ENCODE measurements at places on chromosomes 1 and 21.

DNA sequence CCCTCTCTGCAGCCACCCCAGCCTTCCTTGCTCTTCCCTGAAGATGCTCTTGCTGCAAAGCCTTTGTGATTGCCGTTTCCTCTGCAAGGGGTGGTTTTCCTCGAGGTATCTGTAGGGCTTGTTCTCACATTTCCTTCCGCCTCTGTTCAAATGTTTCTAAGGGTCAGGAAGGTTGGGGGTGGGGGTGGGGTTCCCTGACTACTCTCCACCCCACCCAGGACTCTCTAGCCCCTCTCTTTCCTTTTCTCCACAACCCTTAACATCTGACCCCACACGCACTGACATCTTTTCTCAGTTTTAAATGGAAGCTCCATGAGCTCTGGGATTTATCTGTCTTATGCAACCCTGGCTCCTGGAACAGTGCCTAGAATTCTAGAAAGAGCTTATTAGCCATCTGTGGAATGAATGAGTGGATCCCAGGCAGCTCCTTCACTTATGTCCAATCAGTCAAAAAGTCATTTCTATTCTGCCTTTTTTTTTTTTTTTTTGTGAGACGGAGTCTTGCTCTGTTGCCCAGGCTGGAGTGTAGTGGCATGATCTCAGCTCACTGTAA lies 27.3 kb upstream of the ZNF362 start:
- peak; percentile 89 for DNase-seq

DNA sequence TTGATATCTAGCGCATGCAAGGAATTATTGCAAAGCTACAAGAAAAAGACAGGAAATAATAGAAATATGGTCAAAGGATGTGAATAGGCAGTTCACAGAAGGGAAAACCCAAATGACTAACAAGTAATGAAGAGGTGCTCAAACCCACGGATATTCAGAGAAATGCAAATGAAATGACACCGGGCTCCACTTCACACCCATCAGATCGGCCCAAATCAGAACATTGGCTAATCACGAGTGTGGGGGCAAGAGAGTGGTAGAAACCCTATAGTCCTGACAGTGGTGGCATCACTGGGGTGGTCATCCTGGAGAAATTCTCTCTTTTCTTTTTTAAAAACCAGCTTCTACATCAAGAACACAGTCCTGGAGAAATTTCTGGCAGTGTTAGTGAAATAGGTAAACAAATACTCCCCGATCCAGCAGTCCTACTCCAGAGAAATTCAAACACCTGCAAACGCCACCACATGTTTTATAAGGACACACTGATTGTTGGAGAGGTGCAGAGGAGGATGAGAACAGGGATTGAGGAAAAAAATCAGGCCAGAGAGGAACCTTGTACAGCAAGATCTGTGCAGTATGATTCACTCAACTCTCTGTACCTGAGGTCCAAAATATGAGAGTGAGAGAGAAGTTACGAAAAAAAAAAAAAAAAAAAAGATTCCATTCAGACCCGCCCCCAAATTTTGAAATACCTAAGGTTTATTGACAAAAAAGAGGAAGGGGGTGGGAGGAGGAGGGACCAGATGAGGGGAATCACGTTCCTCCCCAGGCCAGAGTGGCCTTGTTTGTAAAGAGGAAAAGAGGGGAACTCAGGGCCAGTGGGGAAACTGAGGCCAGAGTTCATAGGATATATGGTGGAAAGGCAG lies 9.2 kb upstream of the TNFRSF1B start:
- no peak for DNase-seq

- no peak for DNase-seq
Measured at GRCh38 chr1:109770331-109771095, 6.8 kb upstream of the EPS8L3 start.

DNA sequence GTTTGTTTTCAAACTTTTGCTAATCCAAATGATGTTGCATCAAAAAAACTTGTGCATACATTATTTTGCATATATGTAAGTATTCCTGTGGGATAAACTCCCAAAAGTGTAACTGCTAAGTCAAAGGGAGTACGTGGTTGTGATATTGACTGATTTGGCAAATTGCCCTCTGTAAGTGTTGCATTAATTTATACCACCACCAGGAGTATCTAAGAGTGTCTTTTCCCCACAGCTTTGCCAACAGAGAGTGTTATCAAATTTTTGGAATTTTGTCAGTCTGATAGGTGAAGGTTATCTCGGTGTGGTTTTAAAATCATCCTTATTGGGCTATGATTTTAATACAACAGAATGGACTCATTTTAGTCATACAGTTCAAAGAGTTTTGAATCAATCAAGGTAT lies 30.1 kb upstream of the PARP1 start:
- DNase-seq = no peak

DNA sequence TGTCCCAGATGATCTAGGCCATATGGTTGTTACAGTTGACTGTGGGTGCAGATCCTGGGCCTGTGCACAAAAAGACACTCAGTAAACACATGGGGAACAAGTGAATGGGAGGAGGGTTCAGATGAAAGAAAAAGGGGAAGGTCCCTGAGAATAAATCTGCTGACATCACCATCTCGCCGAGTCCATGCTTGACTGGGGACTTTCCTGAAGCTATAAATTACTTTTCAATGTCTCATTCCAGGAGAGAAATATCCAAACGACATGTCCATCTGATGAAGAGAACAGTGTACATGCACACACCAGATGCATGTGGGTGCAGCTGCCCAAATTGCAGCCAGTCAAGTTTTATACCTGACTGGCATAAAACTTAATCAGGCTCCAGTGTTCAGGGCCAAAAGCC lies 109.0 kb downstream of the HIVEP3 start:
- DNase-seq = no peak

DNA sequence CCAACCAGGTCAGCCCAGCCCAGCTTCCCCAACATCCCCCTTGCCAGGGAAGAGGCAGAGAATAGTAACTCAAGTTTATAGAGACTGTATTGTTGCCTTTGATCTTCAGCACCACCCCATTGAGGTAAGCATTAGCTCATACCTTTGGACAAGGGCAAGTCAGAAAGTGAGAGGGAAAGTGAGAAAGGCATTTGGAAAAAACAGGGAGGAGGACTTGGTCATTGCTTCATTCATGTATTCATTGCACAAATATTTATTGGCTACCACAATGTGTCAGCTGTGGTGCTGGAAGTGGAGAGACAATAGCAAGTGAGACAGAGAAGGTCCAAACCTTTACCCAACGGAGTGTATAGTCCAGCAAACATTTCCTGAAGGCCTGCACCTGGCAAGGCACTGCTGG lies 561.2 kb downstream of the KIF26B start:
- DNase-seq = peak; percentile 75

- DNase-seq = no peak
Measured at GRCh38 chr21:26544201-26544775, 28.8 kb downstream of the CYYR1 start.

DNA sequence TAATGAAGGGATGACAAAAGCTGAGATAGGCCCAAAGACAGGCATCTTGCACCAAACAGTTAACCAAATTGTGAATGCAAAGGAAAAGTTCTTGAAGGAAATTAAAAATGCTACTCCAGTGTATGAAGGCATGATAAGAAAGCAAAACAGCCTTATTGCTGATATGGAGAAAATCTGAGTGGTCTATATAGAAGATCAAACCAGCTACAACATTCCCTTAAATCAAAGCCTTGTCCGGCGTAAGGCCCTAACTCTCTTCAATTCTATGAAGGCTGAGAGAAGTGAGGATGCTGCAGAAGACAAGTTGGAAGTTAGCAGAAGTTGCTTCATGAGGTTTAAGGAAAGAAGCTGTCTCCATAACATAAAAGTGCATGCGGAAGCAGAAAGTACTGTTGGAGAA lies 4.3 kb upstream of the ANGEL2 start:
- DNase-seq = no peak

DNA sequence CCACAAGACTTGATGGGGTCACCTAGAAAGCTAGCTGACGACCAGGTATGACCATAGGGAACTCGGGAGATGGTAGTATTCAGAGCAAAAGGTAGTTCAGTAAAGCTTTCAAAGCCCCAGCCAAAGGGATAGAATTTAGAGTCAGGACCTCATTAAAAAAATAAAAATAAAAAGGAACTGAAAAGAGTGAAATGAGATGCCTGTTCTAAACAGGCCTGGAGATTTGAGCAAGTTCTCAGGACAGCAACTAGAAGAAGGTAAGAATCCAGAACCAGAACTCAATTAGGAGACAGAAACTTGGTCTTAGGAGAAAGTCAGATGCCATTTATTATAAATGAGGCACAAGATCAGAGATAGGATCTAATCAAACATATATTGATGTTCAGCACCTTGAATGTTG lies 265.5 kb upstream of the CACYBP start:
- DNase-seq = no peak

- DNase-seq = no peak
Measured at GRCh38 chr1:164759979-164760469, 201.0 kb downstream of the PBX1 start.

DNA sequence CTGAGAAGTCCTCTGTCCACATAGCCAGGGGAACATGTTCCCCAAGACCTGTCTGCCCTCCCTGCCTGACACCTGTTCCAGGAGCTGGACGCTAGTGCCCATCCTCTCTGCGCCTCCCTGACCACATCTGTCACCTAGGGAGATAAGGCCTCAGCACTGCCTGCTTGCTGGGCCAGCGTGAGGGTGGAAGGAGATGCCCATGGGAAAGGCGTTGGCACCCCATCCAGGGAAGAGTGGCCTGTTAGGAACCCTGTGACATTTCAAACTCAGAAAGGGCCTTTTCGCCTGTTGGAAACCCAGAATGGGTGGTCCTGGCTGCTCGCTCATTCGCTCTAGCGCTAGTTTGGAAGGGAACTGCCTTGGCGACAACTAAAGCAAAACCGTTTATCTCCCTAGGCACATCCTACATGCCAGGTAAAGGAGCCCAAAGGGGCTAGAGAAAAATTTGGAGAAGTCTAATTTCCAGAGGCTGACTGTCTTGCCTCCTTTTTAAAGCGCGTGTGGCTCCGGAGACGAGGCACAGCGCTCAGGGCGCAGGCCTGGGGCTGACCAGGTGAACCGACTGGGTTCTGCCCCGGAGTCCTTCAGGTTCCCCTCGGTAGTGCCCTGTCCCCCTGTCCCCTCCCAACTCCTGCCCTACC lies 410 bp downstream of the ACTA1 start:
- DNase-seq = no peak

- no peak for DNase-seq
Measured at GRCh38 chr1:167829868-167830267, 84.1 kb downstream of the ADCY10 start.

- no peak for DNase-seq
Measured at GRCh38 chr1:210010161-210010560, 72.1 kb downstream of the SYT14 start.

DNA sequence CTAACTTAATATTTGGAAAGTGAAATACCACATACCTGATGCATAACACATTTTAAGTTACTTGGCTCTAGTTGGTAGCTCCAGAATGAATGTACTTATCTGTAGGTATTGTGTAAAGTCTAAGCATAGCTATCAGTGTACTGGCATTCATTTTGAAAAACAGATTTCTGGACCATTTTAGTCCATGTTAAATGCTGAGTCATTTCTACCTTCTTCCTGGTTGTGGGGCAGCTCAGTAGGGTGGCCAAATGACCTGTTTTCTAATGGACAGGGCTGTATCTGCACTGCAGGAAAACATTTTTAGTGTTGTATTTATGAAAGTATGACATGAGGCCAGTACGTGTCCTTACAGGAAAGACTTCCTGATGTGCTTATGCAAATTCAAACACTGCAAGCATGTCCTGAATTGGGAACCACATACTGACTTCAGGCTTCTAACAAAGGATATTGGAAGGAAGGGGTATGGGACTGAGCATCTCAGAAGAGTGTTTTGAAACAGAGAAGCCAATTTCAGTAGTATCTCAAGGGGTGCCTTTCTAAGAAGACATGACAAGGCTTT lies 300.3 kb upstream of the B3GALT2 start:
- DNase-seq = no peak

DNA sequence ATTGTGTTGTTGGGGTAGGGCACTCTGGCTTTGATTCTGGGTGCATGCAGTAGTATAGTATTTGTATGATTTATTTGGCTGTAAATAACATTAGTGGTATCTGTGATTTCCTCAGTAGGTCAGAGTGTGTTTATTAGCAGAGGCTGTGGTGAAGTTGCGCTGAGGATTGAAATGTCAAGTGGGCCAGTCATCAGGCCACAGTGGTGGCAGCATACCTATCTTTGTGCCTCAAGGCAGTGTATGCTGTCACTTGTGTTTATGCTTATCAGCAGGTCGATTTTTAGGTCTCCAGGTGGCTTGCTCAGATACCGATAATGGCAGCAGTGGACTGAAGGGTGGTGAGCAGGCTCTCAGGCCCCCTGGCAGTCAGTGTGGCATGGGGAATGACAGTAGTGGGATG lies 11.3 kb downstream of the LY9 start:
- no peak for DNase-seq

GRCh38 chr1:200037904-200038303 lies 10.4 kb downstream of the NR5A2 start:
- no peak for DNase-seq

GRCh38 chr1:67573311-67573872 lies 111.6 kb upstream of the GADD45A start:
- no peak for DNase-seq

DNA sequence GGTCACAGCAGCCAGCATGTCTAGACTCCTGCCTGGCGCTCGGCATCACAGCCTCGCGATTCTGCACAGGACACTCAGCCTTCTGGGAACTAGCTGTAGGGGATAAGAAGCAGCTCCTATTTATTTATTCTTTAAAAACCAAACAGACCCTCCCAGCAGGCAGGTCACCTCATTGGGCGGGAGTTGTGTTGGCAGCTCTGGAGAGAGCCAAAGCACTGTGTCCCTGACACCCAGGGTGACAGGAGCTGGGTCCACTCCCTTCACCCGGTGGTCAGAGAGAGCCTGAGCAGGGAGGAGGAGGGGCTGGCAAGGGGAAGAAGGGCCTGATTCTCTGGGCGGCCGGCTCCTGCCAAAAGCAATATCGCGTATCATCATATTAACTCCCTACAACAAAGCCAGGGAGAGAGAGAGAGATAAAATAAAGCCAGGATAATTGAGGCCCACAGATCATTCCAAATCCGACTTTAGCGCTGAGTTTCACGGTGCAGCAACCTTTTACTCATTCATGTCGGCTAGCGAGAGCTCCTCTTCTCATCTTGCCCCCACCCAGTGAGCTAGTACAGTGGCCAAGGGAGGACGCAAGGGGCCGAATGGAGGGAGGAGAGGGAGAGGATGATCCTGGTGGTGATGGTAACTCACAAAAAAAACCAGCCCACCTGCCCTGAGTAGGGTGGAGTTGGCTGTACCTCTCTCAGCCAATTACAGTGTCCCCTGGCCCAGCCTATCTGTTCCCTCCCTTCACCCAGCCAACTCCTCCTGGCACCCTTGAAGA lies 79.8 kb upstream of the IFFO2 start:
- DNase-seq = no peak

DNA sequence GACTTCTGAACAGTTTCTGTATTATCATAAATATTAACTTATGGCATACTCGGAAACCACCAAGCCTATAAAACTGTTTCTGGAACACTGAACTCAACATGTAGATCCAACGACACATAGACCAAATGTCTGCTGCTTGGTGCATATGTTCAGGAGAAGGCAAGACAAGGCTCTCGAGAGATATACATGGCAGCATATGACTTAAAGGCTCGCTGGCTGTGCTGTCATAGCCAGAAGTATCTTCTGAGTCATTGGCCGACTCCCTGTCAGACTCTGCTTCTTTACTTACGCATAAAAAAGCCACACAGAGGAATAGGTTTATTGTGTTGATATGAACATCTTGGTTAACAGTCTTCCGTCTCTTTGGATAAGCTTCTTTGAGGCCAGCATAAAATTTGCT lies 60.6 kb downstream of the LYST start:
- no peak for DNase-seq

- no peak for DNase-seq
Measured at GRCh38 chr21:15212206-15212605, 147.4 kb upstream of the NRIP1 start.

Measured in AG09309 (cell line).